ENCODE measurements at places on chromosomes 1 and 21. TPM values are rescaled to one million over a fixed set of nuclear protein-coding genes. Genes with fewer than 3 reads are reported as not detected.
A peak's percentile ranks its signal among the peaks of the same experiment; 100 is the strongest.

- no peak for DNase-seq
These were observed 118.0 kb upstream of the IFFO2 start for GRCh38 chr1:19074361-19074901.

DNA sequence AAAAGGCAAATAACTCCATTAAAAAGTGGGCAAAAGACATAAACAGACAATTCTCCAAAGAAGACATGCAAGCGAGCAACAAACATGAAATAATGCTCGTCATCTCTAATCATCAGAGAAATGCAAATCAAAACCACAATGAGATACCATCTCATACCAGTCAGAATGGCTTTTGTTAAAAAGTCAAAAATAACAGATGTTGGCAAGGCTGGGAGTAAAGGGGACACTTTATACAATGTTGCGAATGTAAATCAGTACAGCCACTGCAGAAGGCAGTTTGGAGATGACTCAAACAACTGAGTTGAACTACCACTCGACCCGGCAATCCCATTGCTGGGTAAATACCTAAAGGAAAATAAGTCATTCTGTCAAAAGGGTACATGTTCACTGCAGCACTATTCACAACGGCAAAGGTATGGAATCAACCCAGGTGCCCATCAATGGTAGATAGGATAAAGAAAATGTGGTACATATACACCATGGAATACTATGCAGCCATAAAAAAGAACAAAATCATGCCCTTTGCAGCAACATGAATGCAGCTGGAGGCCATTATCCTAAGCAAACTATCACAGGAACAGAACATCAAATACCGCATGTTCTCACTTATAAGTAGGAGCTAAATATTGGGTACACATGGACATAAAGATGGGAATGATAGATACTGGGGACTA lies 25.9 kb downstream of the TSPAN2 start:
- DNase-seq, result no peak

DNA sequence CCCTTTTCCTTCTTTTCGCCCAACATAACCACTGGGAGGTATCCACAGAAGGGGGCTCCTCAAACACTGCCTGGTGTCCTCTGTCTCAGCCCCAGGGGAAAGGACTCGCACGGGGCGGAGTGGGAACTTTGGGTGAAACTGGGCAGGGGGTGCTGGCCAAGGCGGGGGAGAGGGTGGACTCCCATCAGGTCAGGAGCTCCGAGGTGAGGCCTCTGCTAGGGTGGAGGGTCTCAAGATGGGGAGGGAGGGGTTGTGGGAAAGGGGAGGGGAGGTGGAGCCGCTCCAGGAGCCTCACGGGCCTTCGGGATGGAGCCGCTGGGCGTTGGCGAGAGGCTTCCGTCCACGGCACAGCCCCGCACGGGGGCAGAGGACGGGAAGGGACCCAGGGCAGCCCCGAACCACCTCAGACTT lies 43.2 kb upstream of the POFUT2 start:
- no peak for DNase-seq

GRCh38 chr1:67097305-67097704 lies 37.5 kb downstream of the C1orf141 start:
- no peak for DNase-seq

DNA sequence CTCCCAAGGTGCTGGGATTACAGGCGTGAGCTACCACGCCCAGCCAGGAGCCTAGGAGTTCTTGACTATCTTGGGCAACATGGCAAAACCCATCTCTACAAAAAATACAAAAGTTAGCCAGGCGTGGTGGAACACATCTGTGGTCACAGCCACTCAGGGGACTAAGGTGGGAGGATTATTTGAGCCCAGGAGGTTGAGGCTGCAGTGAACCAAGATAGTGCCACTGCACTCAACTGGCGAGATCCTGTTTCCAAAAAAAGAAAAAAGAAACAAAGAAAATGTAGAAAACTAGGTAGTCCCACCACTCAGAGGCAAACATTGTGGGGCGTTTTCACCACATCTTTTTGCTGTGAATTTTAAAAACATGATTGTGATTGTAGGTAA lies 141.3 kb downstream of the ZZZ3 start:
- no peak for DNase-seq

SMIM12 gene
- 24.9 TPM for total RNA-seq

DNA sequence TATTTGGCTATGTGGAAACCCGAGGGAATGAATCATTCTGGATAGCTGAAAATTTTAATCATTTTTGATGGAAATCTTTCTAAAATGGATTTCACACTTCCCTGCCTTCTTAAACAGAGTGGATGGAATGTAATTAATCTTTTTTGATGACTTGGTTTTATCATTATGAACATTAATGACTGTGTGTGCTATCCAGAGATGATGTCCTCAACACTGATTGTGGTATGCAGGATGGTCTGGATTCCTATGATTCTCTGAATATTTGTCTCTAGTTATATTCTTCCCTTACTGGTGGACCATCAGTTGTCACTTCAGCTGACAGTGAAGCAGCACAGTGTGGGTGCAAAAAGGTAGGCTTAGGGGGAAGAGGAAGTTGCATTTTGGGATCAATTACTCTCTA lies 513.5 kb downstream of the LMO4 start:
- no peak for DNase-seq

DNA sequence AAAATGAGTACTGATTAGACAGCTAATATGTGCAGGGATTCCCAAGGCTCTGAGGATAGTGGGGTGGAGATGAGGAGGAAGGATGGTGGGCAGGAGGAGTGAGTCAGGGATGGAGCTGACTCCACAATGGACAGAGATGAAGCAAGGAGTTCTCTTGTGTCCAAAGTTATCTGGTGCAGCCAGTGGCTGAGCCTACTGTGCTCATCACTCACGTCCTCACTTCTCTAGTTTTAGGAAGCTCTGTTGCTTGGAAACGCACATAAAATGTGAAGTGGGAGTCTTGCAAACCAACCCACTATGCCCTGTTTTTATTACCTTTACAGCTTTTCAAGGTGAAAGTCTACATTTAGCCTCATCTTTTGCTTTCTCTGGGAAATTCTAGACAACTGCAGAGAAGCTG lies 36.5 kb upstream of the SAMD13 start:
- no peak for DNase-seq

DNA sequence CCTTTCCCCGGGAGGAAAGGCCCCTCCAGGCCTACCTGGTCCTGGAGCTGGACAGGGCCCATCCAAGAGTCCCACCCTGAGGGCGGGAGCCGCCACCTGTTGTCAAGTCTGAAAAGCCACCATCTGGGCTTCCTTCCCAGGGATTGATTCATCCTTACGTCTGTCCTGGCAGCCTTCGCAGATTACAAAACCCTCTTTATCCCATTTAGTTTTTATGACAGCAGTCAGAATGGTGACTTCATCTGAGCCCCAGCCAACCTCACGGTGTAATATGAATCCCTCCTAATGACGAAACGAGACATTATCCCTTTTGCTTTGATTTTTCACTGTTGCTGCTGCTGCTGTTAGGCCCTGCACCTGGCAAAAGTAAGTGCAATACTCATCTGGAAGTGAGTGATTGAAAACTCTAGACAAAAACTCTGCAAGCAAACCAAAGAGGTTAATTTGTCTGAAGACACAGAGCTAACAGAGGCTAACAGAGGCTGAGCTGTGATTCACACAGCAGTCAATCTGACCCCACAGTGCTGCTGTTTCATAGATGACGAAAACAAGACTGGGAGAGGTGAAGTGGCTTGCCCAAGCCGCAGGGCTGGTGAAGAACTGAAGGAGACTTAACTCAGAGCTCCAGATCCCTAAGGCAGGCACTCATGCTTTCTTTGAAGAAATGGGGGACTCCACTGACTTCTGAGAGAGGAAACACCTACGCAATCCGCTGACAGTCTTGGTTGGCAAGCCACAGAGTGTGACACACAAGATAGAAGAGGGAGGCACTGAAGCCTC lies 30.0 kb upstream of the S100A7 start:
- DNase-seq, result peak; percentile 96

HSD3B2 gene
- total RNA-seq, result not detected

SPTA1 gene
- 1.2 TPM for total RNA-seq

DNA sequence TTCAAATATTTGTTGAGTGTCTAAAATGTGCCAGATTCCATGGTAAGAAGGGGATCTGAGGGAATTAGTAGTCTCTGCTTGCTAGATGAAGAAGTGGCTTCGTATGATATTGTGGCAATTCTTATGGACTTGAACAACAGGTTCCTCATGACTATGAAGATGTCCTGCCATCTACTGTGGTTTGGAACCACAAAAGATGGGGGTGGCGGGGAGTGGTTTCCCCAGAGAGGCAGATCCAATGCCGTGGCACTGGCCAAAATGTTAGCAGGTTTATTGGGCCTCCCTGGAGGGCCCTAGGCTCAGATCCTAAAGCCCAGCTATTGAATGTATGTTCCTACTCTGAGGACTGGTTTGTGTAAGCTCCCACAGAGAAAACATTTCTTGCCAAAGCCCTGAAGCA lies 120.8 kb downstream of the RGS2 start:
- no peak for DNase-seq

FALEC gene
- not detected for total RNA-seq

- no peak for DNase-seq
These were observed 5.1 kb upstream of the SMIM1 start for GRCh38 chr1:3767328-3767925.

KANK4 gene
- 0.09 TPM for total RNA-seq

TMEM82 gene
- not detected for total RNA-seq

- DNase-seq, result no peak
These were observed 70.0 kb downstream of the FAAP20 start for GRCh38 chr1:2124446-2125198.

- peak; percentile 46 for DNase-seq
These were observed 11.6 kb upstream of the LMNA start for GRCh38 chr1:156102633-156103511.

- DNase-seq, result no peak
These were observed 4.1 kb downstream of the ORC1 start for GRCh38 chr1:52400131-52400530.
